H54 (cell line): ENCODE measurements at places on chromosomes 16 and 17.
A peak's percentile ranks its signal among the peaks of the same experiment; 100 is the strongest.

GRCh38 chr17:58391302-58391984, 25.9 kb downstream of the RNF43 start:
- peak; percentile 25 for DNase-seq

GRCh38 chr16:27286451-27286850, 17.9 kb upstream of the NSMCE1 start:
- DNase-seq = peak; percentile 71

- DNase-seq = no peak
These were observed 602.5 kb upstream of the SALL1 start for GRCh38 chr16:51753467-51754127.

DNA sequence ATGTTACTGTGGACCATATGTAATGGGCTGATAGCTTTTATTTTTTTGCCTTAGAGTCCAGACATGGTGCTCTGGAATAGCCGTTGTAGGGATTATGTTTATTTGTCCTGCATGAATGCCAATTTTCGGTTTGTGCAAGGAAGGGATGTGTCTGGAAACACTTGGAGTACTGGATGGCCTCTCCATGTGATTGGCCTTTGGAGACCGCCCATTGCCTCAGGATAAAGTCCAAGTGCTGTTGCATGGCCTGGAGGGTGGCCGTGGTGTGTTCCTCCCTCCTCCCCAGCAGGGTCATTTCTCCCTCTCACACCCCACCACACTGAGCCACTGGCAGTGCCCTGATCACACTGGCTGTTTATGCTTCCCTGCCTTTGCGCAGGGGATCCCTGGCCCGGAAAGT, 93.9 kb downstream of the MSI2 start:
- DNase-seq = no peak

DNA sequence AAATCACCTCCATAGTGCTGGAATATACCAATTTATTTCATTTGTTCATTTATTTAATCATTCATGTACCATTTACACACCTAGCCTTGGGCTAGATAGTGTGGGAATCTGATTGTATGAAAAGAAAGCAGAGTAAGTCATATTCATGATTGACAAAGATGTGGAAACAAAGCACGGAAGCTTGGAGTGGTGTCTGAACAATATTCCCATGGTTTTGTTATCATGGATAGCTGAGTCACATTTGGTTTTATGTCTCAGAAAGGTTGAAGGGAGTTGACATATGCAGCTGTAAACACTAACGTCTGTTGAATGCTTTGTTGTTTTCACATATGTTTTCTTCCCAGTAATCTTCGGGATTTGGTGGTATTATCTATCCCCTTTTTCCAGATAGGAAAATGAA, 76.6 kb downstream of the MAP2K4 start:
- no peak for DNase-seq

- no peak for DNase-seq
These were observed 7.8 kb downstream of the GRB7 start for GRCh38 chr17:39745335-39746144.

GRCh38 chr16:73396556-73396955, 348.6 kb upstream of the ZFHX3 start:
- DNase-seq = no peak

DNA sequence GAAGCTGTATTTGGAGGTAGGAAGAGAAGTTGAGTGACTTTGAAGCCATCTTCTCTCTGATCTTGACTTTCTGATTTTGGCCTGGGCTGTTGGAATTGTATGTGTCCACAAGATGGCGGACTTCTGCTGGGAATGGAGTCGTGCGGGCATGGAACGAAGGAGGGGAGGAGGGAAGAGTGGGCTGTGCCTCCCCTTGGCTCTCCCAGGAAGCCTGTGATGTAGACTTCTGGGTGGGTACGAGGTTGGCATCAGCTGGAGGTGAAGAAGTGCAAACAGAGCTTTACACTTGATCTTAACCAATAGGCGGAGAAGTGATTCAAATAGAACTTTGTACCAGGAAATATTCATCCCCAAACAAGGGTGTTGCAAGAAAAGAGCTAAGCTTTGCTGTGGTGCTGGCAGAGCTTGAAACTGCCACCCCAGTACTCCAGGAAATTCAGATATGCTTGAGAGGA, 7.4 kb upstream of the TMEM220 start:
- DNase-seq = peak; percentile 56
